Skin of body (tissue), 3 donors: ENCODE measurements at places on chromosomes 2 and 18.

DNA sequence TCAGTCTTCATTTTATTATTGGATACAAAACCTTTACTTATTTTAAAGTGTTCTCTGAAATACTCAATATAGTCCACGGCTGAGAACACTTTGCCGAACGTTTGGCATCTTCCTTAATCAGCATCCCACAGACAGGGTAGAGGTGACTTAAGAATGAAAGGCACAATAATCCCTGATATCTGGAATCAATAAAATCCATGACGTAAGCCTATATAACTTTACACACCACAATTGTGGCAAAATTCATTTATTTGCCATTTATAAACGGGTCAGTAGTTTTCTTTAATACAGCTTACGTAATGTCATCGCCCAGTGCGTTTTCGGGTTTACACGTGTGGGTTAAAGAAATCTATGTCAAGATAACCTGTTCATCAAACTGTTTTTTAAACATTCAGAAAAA lies 1.3 kb downstream of the MGAT4A start:
- DNase-seq: no peak

GRCh38 chr2:137210039-137210438 lies 444.7 kb downstream of the THSD7B start:
- no peak for DNase-seq

DNA sequence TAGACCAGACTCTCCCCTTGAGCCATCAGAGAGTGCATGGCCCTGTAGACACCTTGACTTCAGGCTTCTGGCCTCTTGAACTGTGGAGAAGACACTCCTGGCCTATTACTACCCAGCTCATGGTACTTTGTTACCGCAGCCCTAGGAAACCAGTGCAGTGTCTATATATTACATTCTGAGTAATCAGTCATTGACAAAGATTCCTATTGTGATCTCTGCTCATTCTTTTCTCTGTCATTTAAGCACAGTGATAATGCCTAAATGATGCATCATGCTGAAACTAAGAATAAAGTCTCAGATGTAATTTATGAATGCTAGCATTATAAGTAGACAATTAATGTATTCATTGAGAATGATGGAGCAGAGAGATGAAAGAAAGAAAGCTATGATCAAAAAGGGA lies 603.5 kb downstream of the SOCS6 start:
- DNase-seq: no peak

GRCh38 chr2:240170354-240170735 lies 29.9 kb upstream of the OTOS start:
- no peak for DNase-seq

- no peak for DNase-seq
Observed at GRCh38 chr2:78568782-78569373, 456.6 kb upstream of the REG3G start.

DNA sequence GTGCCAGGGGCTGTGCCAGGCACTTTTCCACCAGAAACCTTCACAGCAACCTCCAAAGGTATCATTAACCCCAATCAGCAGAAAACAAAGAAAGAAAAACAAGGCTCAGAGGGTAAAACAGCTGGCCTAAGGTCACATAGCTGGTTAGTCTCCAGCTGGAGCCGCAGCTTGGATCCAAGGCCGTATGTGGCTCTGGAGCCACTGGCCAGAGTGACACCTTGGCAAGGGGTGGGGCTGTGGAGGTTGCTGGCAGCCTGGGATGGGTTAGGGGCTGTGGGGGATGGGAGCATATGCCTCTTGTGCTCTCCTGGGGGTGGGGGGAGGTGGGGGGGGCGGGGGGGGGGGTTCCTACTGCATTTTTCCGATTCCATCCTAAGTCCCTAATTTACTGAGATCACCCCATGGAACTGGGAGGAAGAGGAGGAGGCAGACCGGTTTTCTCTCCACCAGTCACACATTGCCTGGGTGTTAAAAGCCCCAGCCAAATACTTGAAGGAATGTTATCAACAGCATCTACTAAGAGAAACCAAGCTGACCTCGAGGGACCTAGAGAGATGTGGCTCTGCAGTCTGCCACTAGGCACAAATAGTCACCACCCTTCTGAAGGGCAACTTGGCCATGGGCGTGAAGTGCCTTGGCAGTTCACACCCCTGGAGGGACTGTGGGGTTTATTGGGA lies 8.0 kb downstream of the HAAO start:
- no peak for DNase-seq

DNA sequence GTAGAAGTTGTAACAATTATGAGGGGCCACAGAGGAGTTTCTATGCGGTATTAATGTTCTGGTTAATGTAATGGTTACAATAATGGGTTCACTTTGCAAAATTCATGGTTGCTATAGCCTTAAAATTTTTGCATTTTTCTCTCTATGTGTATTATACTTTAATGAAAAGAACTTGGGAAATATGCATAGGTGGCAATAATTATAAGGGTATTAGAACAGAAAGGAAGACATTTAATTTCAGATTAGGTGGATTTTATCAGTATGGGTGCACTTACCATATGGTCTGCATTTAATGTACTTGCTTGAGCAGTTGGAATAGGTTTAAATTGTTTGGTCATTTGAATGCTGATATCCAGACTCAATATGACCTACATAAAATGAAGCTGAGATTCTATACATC lies 161.6 kb upstream of the TACR1 start:
- DNase-seq: no peak

GRCh38 chr18:7452331-7452730 lies 114.8 kb upstream of the PTPRM start:
- DNase-seq: no peak

DNA sequence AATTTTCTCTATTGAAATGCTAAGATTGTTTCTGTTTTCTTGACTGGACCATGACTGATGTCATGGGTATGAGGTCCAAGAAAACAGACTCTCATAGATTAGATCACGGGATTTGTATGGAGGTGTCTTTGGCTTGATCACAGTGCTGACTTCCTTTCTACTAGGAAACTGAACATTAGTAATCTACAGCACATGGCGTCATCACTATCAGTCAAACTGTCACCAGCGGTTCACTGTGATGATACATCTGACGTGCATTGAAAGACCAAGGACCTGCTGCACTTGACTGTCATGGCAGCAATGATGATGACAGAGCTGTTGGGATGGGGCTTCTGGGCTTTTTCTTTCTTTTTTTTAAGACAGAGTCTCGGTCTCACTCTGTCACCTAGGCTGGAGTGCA lies 28.2 kb upstream of the IMPA2 start:
- DNase-seq: no peak

DNA sequence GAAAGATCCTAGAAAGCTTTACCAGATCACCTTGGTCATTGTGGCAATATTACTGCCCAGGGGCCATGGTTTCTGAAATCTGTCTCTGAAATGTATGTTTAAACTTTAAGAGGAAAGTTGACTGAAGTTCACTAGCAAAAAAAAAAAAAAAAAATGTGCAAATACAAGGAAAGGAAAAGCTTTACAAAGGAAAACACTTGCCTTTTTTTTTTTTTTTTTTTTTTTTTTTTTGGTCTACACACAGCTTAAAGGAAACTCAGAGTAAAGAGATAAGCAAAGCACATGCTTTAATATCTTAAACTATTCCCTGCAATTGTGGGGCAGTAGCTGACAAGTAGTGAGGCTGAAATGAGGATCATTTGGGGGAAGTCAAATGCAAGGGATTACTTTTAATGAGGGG lies 174.2 kb upstream of the EPAS1 start:
- DNase-seq: no peak
